ENCODE measurements at places on chromosomes 4 and X. TPM values are rescaled to one million over a fixed set of nuclear protein-coding genes. Genes with fewer than 3 reads are reported as not detected.

GRCh38 chr4:17921451-17921850 is 100.1 kb downstream of the LCORL start:
- no peaks in the 10 kb centered on the region for H3K36me3 ChIP-seq
- no peak overlapping the region for H3K27ac ChIP-seq
- no peak overlapping the region for H3K4me3 ChIP-seq
- H3K4me1 ChIP-seq = no peaks in the 10 kb centered on the region

The LIMCH1 gene
- polyA plus RNA-seq = not detected

DNA sequence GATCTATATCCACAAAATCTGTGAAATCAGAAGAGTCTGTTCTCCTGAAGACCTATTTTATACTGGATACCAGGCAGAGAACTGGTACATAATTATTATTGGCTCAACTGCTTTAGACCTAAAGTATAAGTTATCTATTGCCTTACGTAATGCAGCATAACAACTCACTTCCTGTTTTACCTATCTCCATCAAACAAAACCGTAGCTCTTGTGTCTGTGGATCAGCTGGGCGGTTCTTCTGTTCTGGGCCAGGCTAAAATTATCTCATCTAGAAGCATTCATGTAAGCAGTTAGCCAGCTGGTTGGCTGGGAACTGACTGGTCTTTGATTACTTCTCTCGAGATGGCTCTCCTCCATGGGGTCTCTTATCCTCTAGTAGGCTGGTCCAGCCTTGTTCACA is 57.8 kb downstream of the PPP1R2C start:
- no peak overlapping the region for H3K4me3 ChIP-seq
- H3K27ac ChIP-seq = no peak overlapping the region
- no peaks in the 10 kb centered on the region for H3K4me1 ChIP-seq
- no peak for DNase-seq
- H3K27me3 ChIP-seq = no peaks in the 10 kb centered on the region

DNA sequence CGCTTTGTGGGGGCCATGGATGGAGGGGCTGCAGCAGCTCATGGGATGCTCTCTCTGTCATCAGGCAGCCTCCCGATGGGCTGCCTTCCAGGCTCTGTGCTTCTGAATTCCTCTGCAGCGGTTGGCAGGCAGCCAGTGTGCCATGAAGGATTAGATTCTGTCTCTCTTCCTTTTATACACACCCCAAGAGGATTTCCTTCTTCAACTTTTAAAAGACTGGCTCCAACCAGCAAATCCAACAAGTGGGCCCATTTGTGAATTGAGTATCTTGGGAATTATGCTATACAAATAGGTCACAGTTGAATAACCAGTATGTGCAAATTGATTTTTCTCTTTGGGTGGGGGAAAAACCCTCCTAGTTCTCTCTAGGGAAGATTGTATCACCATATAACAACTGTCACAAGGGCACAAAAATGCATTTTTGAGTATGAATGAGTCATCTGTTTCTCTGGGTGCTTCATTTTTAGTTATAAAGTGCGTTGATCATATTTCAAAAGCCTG is 96.8 kb upstream of the FAT1 start:
- no peak for DNase-seq
- H3K27me3 ChIP-seq = no peaks in the 10 kb centered on the region
- no peak overlapping the region for H3K27ac ChIP-seq

DNA sequence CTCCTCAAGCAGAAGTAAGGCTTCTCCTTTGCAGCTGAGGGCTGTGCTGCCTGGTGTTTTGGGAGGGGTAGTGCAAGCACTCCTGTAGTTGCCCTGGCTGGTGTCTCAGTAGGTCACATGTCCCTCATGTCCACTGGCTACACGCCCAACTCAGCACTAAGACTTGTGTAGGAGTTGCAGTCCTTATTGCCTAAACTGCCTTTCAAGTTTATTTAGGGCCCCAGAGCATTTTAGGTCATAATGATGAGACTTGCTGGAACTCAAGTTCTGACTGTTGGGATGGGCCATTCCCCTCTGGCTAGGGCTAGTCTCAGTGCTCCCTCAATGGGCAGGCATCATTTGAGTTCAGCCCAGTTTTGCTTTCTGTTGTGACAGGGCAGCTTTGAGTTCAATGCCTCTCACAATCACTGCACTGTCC is 44.1 kb downstream of the PPM1K start:
- no peaks in the 10 kb centered on the region for H3K36me3 ChIP-seq
- no peak overlapping the region for H3K27ac ChIP-seq
- no peaks in the 10 kb centered on the region for H3K27me3 ChIP-seq
- H3K4me3 ChIP-seq = no peak overlapping the region

The LPAR4 gene
- polyA plus RNA-seq = not detected

The ARSD gene
- 0.97 TPM for polyA plus RNA-seq

DNA sequence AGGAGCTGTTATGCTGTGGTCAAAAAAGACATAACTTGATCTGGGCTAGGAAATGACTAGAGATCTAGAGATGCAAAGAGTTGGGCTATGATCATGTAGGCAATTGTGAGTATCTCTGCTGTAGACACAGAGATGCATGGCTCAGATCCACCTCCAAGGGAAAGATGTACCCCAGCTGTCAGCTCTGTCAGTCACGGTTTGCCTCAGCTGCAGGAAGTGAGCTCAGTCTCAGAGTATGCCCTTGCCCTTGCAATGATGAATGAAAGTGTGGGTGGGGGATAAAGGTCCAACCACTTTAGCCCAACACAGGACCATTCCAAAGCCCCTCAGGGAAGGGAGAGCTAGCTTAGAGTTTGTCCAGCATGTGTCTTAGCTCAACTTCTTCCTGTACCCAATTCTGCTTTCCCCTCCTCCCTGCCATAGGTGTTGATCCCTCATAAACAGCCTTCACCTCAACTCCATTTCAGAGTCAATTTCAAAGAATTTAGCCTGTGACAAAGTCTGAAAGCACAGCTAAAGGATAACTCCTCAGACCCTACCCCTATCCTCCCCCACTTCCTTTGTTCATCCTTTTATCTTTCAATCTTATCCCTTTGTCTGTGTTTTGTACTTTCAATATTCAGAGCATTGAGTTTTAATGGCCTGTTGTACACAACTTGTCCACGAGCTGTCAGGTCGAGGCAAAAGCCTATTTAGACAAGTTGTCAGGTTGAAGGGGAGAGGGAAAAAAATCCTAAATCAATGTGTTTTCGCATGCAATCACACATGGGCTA is 90.6 kb downstream of the MID1IP1 start:
- H3K36me3 ChIP-seq = no peaks in the 10 kb centered on the region
- no peaks in the 10 kb centered on the region for H3K27me3 ChIP-seq
- H3K4me3 ChIP-seq = no peak overlapping the region
- peaks cover 5% of the 10 kb centered on the region for H3K4me1 ChIP-seq

The RRH gene
- polyA plus RNA-seq = not detected

Data from CD4-positive, alpha-beta memory T cell (primary cell).